Epithelial cell of esophagus (primary cell): ENCODE measurements at places on chromosomes 3 and 15.

- no peak for DNase-seq
Measured at GRCh38 chr3:47298439-47298838, 15.7 kb downstream of the KLHL18 start.

DNA sequence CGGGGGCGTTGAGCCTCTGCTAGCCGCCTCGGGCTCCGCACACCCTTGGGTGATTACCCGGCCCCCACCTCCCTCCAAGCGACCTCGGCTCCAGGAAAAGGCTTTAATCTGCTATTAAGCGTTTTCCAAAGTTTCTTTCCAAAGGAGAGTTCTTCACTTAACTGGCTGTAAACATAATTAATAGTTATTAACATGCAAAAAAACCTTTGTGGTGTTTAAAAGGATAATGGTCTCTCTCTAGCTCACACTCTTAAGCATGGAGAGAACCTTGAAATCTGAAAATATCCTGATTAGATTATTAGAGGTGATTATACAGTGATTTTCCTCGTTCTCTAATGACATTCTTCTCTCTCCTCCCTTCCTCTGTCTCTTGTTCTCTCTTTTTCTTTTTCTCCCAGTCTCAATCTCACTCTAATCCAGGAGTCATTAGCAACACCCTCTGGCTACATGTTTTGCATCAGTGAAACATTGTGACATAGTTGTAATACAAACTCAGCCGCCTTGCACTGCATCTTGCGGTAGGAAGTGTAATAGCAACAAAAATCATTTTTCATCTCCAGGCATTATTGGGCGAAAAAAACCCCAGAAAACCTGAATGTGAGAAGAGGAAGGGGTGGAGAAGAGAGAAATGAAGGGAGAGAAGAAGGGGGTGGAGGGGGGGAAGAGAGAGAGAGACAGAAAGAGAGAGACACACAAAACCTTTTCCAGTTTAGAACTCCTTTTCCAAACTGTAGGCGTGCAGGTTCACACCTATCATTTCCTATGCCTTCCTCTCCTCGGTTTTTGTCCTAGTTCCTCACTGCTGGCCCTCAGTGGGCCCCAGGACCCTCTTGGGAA lies 24.4 kb downstream of the NR2F2 start:
- peak; percentile 87 for DNase-seq

DNA sequence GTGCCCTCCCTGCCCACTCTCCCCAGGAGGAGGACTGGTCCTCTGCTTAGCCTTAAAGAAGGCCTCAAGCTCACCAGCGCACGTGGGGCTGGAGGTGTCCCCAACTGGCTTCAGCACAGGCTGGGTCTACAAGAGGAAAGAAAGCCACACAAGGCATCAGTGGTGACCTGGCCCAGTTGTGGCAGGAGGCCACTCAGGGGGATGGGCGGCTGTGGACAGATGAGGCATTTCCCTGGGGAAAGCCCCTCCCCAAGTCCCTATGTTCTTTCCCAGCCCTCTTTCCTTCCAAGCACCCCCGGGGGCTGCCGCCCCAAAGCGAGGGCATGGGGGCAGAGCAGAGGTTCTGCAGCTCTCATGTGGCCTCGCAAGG lies 155.2 kb upstream of the TLE3 start:
- no peak for DNase-seq

- DNase-seq = peak; percentile 84
Measured at GRCh38 chr3:160665784-160666526, 11.0 kb upstream of the ARL14 start.

DNA sequence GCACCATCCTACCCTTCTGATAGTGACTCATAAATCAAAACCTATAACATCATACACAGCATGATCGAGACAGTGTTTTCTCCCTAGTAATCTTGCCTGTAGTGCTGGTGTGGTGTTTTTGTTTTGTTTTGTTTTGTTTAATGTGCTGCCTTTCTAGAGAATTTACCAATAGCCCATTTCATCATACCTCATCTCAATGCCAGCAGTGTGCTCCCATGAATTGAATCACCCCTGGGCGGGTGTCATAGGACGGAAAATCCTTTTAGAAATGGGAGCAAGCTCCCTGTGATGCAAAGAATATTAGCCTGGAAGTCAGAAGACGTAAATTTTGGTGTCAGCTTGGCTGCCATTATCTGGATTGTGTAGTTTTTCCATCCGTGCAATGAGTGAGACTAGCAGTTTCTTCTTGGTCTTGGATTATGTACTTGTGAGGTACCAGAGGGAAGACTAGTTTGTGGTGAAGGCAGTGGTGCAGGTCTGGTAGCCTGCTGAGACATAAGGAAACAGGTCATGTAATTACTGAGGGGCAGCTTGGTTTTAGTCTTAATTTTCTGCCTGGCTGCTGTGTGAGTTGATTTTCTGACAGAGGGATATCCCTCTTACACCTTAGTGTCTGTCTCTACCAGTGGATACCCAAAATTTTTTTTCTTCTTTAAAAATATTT lies 29.9 kb downstream of the IGSF10 start:
- peak; percentile 64 for DNase-seq

DNA sequence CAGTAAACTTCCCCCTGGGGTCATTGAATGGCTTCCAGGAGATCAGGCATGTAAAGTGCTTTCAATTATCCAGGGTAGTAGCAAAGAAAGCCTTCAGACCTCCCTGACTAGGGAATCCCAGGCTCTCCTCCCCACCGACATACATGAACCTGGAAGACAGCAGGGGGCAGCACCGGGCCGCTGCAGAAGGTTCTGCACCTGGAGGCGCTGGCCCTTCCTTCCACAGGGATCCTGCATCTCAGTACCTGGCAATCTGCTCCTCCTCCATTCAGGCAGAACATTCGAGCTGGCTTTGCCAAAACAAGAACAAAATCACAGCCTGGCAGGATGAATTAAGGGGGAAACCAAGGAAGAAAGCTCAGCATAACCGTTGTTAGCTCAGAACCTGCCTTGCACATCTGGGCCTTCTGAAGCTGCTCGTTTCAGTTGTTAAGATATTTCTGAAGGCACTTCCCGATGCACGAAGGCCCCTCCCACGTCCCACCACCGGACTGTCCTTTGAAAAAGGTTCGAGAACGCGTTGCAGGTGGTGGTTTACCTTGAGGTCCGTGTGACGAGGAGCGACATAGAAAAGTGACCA lies 237.7 kb downstream of the SLCO3A1 start:
- peak; percentile 68 for DNase-seq

DNA sequence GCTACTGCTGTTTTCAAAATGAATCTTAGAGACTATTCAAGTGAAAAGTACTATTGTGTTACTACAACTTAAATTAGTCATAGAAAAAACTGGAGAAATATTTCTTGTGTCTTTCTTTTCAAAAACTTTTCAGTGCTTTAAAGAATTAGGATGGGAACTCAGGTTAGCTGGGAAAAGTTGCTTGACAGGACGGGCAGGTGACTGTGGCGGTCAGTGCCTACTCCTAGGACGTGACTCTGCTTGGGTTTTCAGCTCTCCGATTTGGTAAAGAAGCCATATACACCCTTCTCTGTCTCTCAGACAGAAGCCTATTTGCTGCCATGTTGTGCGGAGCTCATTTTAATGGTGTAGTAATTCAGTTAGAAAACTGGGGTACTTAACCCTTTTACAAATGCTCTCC lies 89.8 kb upstream of the CACNA2D3 start:
- no peak for DNase-seq

DNA sequence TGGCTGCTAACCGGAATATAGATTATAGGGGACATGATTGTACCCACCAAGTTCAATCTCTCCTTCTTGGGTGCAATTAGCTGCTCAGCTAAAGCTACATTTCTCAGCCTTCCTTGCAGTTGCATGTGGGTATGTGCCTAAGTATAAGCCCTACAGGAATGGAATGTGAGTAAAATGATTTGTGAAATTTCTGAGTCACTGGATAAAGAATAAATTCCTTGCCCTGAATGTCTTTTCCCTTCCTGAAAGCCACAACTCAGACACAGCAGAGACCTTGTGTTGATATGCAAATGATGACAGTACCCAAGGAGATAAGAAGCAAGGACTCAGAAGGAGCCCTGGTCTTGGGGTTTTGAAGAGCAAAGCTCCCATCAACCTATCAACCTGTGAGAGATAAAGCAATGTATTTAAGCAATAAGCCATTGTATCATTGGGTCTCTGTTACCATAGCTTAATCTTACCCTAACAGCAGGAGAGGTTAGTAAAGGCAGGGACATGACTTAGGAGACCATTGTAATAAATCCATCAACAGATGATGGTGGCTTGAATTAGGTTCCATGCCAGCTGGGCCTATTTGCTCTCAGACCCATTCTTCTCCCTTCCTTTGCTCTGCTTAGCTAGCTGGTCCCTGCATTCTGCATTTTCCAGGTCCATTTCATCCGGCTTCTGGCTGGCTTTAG lies 25.6 kb upstream of the ZNF280D start:
- peak; percentile 78 for DNase-seq

GRCh38 chr3:183584246-183584913 lies 28.9 kb upstream of the KLHL6 start:
- no peak for DNase-seq

GRCh38 chr15:37094333-37094914 lies 5.9 kb downstream of the MEIS2 start:
- no peak for DNase-seq

DNA sequence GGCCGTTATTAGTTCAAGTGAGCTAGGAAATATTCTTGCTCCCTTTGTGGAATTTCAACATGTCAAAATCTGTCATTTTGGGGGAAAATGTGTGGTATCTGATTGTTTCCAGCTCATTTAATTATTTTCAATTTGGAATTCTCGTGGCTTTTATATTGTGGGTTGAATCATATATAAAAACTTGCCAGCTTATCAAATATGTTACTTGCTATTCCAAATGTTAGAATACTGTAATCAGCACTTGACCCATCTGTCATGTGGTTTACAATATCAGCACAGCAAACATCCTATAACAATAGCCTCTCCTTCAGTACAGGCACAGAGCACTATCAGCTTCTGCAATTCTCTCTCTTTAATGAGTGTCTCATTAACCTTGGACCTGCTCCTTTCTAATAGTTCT lies 130.2 kb upstream of the FEZF2 start:
- DNase-seq = no peak

- no peak for DNase-seq
Measured at GRCh38 chr3:119653876-119654275, 6.5 kb downstream of the POPDC2 start.

GRCh38 chr15:27990521-27991515 lies 108.3 kb downstream of the OCA2 start:
- no peak for DNase-seq

- no peak for DNase-seq
Measured at GRCh38 chr3:55482496-55483195, 4.5 kb downstream of the WNT5A start.

DNA sequence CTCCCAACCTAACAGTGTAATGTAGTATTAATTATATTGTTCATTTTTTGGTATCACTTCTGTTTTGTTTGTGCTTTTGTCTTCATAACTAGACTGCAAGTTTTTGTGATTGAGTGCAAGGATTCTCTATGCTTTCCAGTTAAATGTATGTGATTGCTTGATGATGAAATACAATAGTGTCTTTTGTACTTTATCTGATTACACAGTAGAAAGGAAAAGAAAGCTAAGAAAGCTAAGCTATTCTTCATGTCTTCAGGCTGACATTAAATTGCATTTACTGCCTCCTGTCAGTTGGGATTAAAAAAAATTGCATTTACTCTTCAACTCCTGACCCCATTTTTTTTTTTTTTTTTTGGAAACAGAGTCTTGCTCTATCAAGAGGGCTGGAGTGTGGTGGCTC lies 28.5 kb downstream of the RTF1 start:
- DNase-seq = no peak

- DNase-seq = no peak
Measured at GRCh38 chr15:98308117-98308516, 340.2 kb upstream of the IGF1R start.

DNA sequence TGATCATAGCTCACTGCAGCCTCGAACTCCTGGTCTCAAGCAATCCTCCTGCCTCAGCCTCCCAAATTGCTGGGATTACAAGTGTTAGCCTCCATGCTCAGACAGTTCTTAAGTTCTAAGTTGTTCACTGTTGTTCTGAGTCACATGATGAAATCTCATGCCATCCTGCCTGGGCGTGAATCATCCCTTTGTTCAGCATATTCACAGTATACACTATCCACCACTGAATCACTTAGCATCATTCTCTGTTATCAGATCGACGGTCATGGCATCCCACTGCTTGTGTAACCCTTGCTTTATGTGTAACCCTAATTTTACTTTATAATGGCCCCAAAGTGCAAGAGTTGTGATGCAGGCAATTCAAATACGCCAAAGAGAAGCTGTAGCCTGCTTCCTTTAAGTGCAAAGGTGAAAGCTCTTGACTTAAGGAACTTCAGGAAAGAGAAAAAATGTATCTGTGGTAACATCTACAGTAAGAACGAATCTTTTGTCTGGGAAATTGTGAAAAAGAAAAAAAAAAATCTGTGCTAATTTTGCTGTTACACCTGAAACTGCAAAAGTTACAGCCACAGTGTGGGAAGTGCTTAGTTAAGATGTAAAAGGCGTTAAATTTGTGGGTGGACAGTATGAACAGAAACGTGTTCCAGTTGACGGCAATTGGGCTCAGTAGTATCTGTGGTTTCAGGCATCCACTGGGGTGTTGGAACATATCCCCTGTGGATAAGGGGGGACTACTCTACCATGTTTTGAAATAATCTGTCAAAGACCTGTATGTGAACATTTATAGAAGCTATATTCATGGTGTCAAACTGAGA lies 80.6 kb downstream of the PCOLCE2 start:
- DNase-seq = peak; percentile 94

- DNase-seq = no peak
Measured at GRCh38 chr3:17642474-17642873, 100.0 kb downstream of the TBC1D5 start.

DNA sequence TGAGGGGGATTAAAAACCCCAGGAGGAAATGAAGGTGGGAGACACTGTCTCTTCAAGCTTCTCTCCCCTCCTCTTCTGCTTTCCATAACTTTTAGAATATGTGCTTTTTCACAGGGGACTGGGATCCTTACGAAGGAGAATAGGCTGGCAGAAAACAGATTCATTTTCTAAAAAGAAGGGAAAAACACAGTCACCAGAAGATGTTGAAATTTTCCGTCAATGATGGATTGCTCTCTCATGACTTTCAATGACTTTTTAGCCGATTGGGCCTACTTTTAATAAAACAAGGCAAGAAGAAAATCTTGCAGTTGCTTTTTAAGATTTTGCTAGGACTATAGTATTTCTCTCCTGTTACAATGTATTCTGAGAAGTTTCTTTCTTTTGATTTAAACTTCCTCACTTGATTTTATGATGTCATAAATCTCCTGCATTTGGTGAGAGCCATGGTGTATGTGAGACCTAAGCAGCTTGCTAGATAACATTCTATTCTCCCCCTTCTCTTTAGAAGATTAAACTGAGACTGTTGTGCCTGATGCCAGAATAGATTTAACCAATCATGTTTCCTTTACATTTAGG lies 241.2 kb downstream of the FEZF2 start:
- DNase-seq = no peak

GRCh38 chr15:28920781-28921331 lies 35.1 kb downstream of the APBA2 start:
- no peak for DNase-seq

DNA sequence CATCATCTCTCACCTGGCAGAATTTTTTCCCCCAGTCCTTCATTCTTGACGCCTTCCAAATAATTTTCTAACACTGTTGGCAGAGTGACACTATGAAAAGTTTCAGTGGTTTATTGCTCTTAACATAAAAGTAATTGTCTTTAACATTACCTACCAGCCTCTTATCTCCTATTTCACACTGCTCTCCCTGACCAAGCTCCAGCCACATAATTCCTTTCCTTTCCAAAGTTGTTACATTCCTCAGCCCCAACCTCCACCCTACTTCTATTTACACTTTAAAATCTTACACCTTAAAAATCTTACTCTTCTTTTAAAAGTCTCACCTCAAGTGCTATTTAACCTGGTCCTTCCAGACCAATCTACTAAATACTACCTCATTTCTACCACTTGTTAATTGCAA lies 2.8 kb downstream of the DPPA4 start:
- DNase-seq = no peak

- peak; percentile 46 for DNase-seq
Measured at GRCh38 chr15:93321881-93322282, 232.9 kb upstream of the RGMA start.
